Dermis blood vessel endothelial cell (primary cell): ENCODE measurements at places on chromosomes 16 and 17. TPM values are rescaled to one million over a fixed set of nuclear protein-coding genes. Genes with fewer than 3 reads are reported as not detected.

DNA sequence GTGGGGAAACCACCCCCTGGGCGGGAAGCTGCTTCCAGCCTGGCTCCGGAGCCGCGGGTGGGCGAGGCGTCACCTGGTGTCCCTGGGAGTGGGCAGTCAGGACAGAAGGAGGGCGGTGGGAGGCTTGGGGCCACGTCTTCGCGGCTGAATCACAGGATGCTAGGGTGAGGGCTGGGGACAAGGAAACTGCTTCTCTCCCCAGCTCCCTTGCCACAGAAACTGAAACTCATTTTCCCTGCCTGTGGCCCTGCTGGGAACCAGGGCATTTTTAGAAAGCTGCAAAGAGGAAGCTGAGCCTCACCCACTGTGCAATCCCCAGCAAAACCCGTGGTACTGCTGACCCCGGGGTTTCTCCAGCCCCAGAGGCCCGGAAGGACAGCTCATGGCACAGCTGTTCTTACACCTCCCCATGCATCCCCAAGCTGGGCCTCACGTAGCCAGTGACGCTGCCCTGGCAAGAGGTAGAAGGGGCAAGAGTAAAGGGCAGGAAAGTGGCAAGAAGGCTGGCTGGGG, 8.2 kb downstream of the RHBDF2 start:
- DNase-seq = peak; percentile 78

RBFOX1 gene
- total RNA-seq = not detected in 2 replicates

CMTM2 gene
- 0.34 TPM in 1 of 2 replicates, not detected in the other for total RNA-seq

ZPBP2 gene
- total RNA-seq = not detected in 2 replicates

PLA2G10 gene
- total RNA-seq = not detected in 2 replicates

DNA sequence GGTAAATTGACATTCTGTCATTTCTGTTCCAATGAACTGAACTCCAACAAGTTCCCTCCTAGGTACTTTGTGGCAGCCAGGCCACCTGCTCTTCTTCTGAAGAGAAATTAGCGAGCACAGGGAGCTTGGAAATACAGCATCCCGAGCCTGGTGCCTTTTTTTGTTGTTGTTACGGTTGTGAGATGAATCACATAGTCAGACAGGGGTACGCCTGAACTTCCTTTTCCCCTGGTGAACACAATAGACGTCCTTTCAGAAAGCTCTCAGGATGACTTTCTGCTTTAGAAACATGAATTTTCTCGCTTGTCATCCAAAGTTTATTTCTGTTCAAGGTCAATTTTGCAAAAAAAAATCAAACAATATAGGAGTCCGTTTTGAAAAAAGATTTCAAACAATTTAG, 53.9 kb upstream of the XYLT1 start:
- DNase-seq = no peak

GRCh38 chr16:86085161-86085611, 186.2 kb downstream of the IRF8 start:
- DNase-seq = no peak

- DNase-seq = no peak
Observed at GRCh38 chr16:19522397-19522732, 467 bp upstream of the GDE1 start.

TM4SF5 gene
- total RNA-seq = not detected in 2 replicates

KCNJ2 gene
- 2.7 and 11.6 TPM in 2 replicates for total RNA-seq

- peak; percentile 29 for DNase-seq
Observed at GRCh38 chr16:23595246-23595950, 718 bp downstream of the NDUFAB1 start.

GRCh38 chr16:31452631-31453106, 6.6 kb upstream of the ARMC5 start:
- DNase-seq = peak; percentile 43

GRCh38 chr16:58421059-58421458, 28.8 kb downstream of the GINS3 start:
- DNase-seq = no peak

KCNJ12 gene
- total RNA-seq = 0.14 and 0.51 TPM in 2 replicates

GRCh38 chr17:6470751-6471521, 26.7 kb downstream of the PIMREG start:
- DNase-seq = no peak
